ENCODE measurements at places on chromosomes 13 and 19. TPM values are rescaled to one million over a fixed set of nuclear protein-coding genes. Genes with fewer than 3 reads are reported as not detected.

ZNF506 gene
- total RNA-seq: 2.5 TPM

ATP4A gene
- total RNA-seq: not detected

PROZ gene
- total RNA-seq: not detected

DNA sequence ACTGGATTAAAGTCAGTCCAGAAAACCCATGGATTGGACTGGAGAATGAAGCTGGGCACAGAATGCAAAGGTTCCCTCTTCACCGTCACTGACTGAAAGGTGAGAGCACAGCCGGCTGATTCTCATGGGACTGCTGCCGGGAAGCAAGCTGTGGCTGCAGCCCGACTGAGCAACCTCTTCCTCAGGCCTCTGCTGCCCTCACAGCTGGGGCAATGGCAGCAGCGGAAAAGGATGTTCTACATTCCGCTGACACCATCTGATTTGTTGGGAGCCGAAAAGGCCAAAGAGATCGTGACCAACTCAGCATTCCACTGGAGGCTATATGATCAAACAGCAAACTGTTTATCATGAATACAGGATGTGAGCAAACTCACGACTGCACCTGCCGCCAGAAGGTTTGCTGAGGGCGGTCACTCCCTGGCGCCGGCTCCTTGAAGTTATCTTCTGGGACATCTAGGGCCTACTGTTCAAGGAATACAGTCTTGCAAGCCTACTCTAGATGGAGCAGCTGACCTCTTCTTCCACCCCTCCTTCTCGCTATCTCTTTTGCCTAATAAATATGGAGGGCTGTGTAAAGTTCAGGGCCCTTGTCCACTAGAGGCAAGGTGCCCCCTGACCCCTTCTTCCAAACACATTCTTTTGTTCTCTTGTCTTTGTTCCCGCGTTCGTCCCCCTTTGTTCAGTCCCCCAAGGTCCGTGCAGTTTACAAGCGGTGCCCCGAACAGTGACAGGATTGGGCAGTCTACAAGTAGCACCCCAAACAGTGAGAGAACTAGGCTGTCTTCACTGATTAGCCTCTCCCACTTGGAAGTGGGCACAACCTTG, 19.6 kb upstream of the SIGLEC6 start:
- H3K4me3 ChIP-seq: no peak overlapping the region
- H3K36me3 ChIP-seq: no peaks in the 10 kb centered on the region
- no peak for DNase-seq

DNA sequence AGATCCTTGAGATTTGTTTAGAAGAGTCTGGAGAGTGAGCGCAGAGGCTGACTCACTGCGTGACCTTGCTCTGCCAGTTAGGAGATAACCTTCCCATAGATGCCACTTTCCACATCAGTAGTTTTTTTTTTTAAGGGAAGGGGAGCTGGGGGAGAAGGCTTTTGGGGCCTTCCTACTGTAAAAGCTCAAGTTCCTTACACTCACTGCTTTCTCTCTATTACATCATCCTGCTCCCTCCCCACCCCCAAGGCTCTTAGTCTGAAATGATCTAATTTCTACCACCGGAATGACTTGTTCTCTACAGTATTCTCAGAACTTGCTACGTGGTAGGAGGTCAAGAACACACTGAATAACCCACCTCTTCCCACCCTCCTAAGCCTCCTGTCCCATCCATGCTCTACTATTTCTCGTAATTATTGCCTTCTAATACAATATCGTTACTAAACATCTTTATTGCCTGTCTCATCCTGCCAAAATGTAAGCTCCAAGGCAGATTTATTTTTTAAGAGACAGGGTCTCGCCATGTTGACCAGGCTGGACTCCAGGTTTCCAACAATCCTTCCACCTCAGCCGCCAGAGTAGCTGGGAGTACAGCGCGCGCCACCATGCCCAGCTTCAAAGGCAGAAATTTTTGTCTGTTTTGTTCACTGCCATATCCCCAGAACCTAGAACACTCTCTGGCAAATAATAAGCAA, 1.2 kb downstream of the LONP1 start:
- H3K4me1 ChIP-seq: peaks cover 3% of the 10 kb centered on the region
- peaks cover 43% of the 10 kb centered on the region for H3K36me3 ChIP-seq
- peak overlapping the region; percentile 86 for H3K4me3 ChIP-seq
- H3K27me3 ChIP-seq: no peaks in the 10 kb centered on the region

- no peaks in the 10 kb centered on the region for H3K36me3 ChIP-seq
- DNase-seq: no peak
- no peaks in the 10 kb centered on the region for H3K4me1 ChIP-seq
- H3K4me3 ChIP-seq: peak within 1 kb of the TSS; percentile 2
- peaks cover 43% of the 10 kb centered on the region for H3K27me3 ChIP-seq
These were observed at the start of gene OXGR1 for GRCh38 chr13:96994017-96994857. TSS of gene OXGR1 (minus strand) at chr13:96994476. CDS start at chr13:96987759, 6,717 bp downstream.

- H3K4me1 ChIP-seq: peaks cover 7% of the 10 kb centered on the region
- no peak overlapping the region for H3K4me3 ChIP-seq
- peak overlapping the region; percentile 81 for H3K27ac ChIP-seq
- peaks cover 9% of the 10 kb centered on the region for H3K36me3 ChIP-seq
These were observed 10.1 kb downstream of the ZNF714 start for GRCh38 chr19:21092109-21092508.

DNA sequence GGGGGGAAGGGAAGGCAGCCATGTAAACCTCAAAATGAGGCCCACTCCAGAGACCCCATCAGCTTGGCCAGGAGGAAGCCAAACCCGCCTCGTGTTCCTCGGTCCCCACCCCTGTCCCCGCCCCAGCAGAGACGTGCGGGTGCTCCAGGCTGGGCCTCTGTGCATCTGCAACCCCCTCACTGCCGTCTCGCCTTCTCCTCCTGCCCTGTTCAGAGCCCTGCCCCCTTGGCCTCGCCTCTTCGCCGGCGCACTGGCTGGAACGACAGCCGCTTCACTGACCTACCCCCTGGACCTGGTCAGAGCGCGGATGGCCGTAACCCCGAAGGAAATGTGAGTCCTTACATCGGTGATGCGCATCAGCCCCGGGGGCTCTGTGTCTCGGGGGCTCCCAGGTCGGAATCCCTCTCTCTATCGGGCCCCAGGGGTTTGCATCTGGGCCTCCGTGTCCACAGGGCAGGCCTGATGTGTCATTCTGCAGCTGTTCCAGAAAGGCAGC, 32.2 kb downstream of the TMEM161A start:
- H3K27ac ChIP-seq: no peak overlapping the region
- H3K4me1 ChIP-seq: no peaks in the 10 kb centered on the region
- H3K4me3 ChIP-seq: no peak overlapping the region
- no peak for DNase-seq
- H3K36me3 ChIP-seq: peaks cover 6% of the 10 kb centered on the region

- no peak overlapping the region for H3K4me3 ChIP-seq
- H3K4me1 ChIP-seq: no peaks in the 10 kb centered on the region
- no peaks in the 10 kb centered on the region for H3K27me3 ChIP-seq
- no peak overlapping the region for H3K27ac ChIP-seq
- no peaks in the 10 kb centered on the region for H3K36me3 ChIP-seq
These were observed 15.5 kb upstream of the CABP5 start for GRCh38 chr19:48059331-48059730.
